ENCODE measurements at places on chromosomes 6 and 20.

- DNase-seq, result no peak
These were observed 8.9 kb downstream of the RPS10 start for GRCh38 chr6:34416877-34417371.

DNA sequence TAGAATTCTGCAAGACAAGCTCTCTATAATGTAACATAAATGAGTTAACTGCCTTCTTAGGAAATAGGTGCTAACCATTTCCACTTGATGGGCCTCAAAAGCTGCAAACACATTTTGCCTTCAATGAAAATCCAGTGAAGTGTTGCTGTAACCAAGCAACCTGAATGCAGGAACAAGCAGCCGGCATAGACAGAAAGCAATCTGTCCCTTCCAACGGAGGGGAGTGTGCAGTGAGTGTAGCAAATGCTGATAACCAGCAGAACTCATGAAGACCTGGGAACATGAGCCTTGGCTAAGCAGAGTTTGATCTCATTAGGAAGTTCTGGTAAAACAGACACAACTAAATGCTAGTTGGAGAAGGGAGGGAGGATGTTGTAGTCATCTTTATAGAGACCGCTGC lies 697.8 kb downstream of the KIF16B start:
- DNase-seq, result no peak

- no peak for DNase-seq
These were observed 560.0 kb upstream of the CDH4 start for GRCh38 chr20:60691966-60692615.

DNA sequence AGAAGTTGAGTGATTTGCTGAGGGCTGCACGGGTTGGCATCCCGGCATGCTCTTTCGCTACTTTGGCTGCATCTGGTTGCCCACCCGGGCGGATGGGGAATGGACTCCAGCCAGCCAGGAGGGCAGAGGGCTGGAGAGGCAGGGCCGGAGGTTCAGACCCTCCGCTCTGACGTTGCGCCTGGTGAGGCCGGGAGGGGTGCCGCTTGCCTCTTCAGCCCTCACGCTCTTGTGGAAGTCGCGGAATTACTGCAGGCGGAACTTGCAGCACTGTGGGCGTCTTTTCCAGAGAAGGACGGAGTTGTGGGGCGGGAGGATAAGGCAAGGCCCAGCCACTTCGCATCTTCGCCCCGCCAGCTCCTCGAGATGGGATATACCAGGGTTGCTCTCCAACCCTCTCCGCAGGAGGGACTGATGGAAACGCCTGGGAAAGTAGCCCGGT lies 656 bp downstream of the RTEL1 start:
- DNase-seq, result no peak

DNA sequence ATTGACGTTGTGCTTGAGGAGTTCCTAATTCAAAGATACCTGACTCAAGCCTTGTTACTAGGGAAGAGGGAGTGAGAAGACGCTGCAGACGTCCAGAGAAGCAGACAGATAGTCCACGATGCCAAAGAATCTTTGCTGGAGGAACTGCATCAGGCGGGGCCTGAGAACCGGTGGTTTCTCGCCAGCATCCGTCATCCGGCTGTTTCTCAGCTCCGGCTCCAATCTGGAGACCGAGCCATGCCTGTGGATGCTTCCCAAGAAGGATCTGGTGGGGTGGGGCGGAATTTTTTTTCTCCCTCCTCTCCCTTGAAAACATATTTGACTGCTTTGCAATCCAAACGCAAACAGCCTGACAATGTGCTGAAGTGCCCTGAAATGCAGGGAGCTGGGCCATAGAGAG lies 125.8 kb upstream of the SRSF6 start:
- DNase-seq, result no peak
